CD4-positive, alpha-beta T cell treated with Interleukin-17A for 4 hours (primary cell): ENCODE measurements at places on chromosomes 4 and X.

DNA sequence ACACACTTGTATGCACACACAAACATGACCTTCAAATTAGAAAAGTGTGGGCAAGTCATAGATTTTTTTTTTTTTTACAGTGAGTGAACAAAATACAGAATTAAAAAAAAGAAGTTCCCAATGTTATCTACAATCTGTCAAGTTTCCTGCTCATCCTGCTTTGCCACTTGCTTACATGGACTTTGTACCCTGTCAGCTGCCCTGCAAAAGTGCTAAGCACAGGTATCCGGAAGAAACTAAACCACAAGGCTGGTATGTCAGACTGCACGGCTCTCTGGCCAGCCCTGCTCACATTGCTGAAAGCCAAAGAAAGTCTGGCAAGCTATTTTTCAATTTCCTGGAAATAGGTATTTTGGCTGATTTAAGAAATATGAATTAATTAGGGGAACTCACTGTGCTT is 38.9 kb upstream of the BCLAF3 start:
- no peak for DNase-seq

GRCh38 chrX:77597090-77597489 is 149.9 kb downstream of the FGF16 start:
- DNase-seq, result no peak

DNA sequence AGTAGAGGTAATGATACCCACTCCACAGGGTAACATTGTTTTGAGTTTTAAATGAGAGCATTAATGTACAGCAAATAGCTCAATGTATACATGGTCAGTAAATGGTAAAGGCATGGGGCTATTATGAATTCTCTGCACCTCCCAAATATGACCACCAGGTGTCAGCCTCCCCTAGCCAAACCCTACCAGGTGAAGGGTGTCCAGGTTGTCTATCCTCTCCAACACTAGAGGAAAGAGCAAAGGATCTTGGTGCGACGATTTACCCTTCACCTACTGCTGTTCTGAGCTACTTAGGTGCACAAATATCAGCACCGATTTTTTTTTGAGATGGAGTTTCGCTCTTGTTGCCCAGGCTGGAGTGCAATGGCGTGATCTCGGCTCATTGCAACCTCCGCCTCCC is 26.5 kb upstream of the XIAP start:
- DNase-seq, result peak; percentile 70

GRCh38 chrX:153612413-153612812 is 13.5 kb upstream of the CCNQ start:
- no peak for DNase-seq

DNA sequence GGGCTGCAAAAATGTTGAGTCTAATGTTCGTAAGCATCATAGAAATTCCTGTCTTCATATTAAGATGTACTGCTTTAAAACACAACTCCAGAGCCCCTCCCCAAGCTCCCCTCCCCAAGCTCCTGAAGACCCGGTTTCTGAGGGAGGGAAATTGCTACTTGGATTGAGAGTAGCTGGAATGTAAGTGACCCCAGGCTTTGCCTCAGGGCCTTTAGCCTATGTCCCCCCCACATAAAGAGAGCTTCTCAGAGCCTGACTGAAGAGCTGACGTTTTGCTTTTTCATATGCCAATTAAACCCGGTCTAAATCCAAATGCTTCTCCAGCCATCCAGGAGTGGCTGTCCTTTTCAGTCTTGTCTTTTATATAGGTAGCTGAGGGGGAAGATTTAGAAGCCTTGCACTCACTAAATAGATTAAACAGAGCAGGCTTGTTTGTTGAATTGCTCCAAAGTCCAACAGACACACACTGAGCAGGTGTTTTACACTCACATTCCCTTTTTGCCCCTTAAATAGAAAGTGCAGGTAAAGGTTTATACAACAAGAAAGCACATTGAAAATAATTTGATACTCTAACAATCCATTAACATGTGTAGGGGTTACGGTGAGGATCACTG is 19.6 kb downstream of the ARX start:
- DNase-seq, result no peak

GRCh38 chr4:78292341-78292740 is 235.2 kb downstream of the FRAS1 start:
- DNase-seq, result no peak

DNA sequence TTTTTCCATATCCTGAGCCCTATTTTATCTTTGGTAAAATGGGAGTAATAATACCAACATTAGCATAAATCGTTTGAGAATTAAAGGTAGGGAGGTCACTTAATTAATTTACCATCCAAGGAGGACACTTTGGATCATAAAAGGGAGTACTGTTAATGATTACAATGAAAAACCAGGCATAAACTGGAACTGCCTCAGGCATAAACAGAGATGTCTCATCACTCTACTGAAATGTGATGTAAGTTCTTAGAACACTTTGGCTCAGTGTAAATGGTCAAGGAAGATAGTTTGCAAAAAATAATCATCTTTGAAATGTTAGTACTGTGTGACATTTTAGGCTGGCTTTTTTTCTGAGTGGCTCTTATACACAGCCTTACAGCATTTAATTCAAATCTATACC is 268.7 kb downstream of the SLC39A8 start:
- no peak for DNase-seq

DNA sequence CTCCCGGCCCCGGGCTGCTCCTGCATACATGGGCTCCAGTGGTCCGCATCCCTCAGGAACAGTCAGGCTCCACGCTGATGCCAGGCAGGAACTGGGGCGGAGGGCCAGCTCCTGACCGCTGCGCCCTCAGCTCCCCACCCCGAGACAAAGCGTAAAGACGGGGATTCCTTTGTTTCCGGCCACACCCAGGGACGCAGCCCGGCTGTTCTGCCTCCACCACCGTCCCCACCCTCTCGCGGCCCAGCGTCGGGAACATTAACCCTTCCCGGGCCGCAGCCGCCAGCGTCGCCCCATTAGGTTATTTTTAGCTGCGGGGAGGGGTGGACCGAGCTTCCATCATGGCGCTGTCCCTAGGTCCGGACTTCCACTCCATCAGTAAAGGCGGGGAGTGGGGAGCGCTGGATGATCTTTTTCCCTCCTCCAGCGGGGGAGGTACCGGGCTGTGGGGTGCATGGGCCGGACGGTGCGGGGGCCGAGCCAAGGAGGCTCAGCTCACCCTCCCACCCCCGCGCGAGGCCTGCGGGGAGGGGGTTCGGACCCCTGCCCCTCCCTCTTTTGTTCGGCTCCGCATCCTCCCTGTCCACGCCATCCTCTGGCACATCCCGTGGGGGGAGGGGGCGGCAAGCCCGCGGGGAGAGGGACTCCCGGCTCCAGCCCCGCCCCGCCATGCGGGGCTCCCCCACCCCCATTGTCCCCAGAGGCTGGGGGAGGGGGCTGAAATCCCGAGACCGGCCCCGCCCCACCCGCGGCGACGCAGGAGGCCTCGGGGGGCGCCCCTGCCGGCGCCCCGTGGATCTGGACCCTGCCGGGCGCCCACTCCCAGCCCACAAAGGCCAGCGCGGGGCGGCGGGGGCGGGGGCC is 5.3 kb downstream of the CRMP1 start:
- DNase-seq, result no peak

DNA sequence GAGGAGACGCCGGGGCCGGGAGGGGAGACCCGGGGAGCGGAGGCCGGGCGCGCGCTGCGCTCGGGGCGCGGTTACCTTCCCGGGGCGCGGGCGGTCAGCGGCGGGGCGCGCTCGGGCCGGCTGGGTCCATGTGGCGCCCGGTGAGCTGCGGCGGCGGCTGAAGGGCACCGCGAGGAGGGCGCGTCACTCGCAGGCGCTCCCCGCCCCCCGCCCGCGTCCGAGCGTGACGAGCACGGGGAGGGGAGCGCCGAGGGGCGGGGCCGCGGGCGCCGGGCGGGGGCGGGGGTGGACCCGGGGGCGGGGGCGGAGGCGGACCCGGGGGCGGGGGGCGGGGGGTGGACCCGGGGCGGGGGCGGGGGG is at the start of gene CPLX1:
TSS of gene CPLX1 (minus strand) at position 159 of the 360 bp plus-strand sequence. CDS start 1,607 bp downstream, outside the sequence.
- peak; percentile 32 for DNase-seq
